ENCODE measurements at places on chromosomes 2 and 18. TPM values are rescaled to one million over a fixed set of nuclear protein-coding genes. Genes with fewer than 3 reads are reported as not detected.

The ABCB11 gene
- under 0.01 TPM for total RNA-seq

The ATOH8 gene
- 9.1 TPM for total RNA-seq

DNA sequence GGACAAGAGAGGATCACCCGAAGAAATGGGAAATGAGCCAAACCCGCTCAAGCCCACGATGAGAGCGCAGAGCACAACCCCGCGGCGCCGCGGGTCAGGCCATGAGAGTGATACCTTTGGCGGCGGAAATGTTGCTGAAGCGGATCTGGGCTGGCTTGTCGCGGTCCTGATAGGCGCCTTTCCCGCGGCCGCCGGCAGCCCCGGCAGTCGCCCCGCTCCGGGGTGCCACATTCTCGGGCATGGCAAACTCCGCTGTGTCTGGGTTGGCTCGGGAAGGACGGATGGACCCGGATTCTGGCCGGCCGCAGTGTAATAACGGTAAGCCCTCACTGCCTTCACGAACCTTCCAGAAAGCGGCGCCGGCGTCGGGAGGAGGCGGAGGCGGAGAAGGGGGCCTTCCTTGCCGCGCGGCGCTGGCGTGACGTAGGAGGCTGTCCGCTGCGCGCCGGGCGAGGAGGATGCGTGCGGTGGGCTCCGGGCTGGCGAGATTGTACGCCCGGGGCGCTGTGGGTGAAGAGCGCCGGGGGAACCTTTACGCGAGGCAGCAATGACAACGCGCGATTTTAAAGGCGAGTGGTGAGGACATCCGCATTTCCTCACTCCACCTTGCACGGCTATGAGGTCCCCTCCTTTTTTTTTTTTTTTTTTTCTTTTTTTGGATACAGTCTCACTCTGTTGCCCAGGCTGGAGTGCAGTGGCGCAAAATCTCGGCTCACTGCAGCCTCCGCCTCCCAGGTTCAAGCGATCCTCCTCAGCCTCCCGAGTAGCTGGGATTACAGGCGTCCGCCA, at the start of gene CCT4:
Gene CCT4, minus strand, starts transcription at position 390 of the 789 bp plus-strand sequence. Its CDS starts 149 bp downstream, at position 241.
- peak; percentile 89 for DNase-seq

- no peak for DNase-seq
Measured at GRCh38 chr2:121007490-121007853, 271.8 kb downstream of the GLI2 start.

The RNF25 gene
- 38.4 TPM for total RNA-seq

The SGO2 gene
- total RNA-seq, result 12.1 TPM

The C2orf80 gene
- not detected for total RNA-seq
